Activated T-cell treated with anti-CD3 and anti-CD28 coated beads for 4 hours (primary cell): ENCODE measurements at places on chromosomes 5 and 9.

DNA sequence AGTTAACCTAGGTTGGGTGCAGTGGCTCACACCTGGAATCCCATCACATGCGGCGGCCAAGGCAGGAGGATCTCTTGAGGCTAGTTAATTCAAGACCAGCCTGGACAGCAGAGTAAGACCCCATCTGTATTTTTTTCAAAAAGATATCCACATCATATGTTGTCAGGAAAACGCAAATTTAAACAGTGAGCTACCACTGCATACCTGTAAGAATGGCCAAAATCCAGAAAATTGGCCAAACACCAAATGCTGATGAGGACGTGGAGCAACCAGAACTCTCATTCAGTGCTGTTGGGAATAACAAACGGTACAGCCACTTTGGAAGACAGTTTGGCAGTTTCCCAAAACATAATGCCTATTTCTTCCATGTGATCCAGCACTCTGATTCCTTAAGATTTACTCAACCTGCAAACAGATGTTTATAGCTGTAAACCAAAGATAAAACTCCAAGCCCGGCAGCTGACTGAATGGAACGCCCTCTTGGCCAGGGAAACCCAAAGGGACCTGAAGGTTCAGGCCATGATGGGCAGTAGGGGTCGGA, 12.4 kb downstream of the CEL start:
- DNase-seq, result no peak

DNA sequence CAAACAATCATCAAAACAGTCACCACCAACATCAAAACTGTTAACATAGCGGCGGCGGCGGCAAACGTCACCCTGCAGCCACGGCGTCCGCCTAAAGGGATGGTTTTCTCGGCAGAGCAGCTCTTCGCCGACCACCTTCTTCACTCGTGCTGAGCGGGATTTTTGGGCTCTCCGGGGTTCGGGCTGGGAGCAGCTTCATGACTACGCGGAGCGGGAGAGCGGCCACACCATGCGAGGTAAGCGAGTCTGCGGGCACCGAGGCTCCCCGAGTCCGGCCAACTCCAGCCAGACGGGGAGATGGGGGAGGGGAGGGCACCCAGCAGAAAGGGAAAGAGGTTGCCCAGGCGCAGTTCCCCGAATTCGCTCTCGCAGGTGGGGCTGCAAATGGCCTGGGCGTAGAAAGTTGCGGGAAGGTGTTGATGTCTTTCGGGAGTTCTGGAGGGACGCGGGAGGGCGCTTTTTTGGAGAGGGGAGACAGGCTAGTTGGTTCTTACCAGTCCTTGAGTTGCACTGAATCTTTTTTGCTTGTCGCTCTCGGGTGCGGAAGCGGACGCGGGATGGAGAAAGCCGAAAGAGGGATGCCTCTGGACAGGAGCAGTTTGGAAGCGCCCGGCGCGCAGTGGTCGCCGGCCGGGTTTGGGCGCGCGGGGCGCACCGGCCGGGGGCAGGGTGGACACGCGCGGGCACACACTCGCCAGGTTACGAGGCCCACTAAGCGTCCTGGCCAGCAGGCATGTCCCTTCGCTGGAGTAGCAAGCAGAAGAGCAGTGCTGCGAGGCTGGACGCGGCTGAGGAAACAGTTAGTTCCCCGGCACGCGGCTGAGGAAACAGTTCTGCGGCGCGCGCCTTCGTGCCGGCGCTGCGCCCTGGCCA, 849 bp downstream of the RORB start:
- no peak for DNase-seq

- DNase-seq, result no peak
These were observed 52.5 kb downstream of the NUP214 start for GRCh38 chr9:131177898-131178297.

GRCh38 chr9:36987409-36987808, 46.7 kb downstream of the PAX5 start:
- no peak for DNase-seq

GRCh38 chr5:31346896-31347551, 153.5 kb downstream of the CDH6 start:
- no peak for DNase-seq

DNA sequence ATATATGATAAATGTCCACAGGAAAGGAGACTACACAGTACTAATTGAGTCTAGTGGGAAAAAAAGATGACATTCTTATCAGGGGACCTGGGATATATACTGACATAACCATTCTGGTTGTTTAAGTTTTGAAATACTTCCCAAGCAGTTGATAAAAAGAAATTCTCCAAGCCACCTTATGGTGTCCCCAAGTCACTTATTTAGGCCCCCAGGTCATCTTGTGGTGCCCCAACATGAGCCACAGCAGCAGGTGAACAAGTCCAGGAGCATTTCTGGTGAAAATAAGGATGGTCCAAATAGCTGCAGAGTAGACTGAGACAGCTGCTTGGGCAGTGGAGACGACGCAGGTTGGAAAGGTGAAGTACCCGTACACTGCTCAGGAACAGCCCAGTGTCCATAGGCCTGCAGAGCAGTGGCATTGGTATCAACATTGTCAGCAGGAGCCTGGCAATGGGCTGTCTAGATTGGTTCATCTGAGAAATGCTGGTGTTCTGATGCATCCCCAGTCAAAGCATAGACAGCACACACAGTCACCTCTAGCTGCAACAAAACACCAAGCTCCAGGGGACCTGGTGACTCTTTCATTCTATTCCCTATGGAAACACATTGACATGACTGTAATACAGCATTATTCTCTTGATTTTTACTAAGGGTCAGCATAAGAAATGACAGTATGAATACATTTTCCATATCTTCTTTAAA, 430.6 kb downstream of the NR2F1-AS1 start:
- DNase-seq, result no peak
